ENCODE measurements at places on chromosomes 2 and 18.
A peak's percentile ranks its signal among the peaks of the same experiment; 100 is the strongest.

DNA sequence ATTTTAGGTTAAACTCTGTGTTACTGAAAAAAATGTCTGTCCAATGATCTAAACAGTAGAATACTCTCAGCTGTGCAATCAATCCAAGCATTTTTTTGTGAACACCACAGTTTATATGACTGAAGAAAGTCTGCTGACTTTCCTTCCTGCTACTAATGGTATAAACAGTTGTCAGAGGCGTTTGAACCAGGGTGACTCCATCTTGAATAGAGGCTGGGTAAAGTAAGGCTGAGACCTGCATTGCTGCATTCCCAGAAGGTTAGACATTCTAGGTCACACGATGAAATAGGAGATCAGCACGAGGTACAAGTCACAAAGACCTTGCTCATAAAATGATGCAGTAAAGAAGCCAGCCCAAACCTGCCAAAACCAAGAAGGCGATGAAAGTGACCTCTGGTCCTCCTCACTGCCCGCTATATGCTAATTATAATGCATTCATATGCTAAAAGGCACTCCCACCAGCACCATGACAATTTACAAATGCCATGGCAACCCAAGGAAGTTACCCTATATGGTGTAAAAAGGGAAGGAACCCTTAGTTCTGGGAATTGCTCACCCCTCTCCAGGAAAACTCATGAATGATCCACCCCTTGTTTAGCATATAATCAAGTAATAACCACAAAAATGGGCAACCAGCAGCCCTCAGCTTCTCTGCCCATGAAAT is 31.3 kb downstream of the POU3F3 start:
- no peak for DNase-seq

GRCh38 chr2:218859556-218859987 is at the start of gene WNT6:
TSS of gene WNT6 (plus strand) at chr2:218859805. CDS start at chr2:218860038, 233 bp downstream.
- peak; percentile 80 for DNase-seq

DNA sequence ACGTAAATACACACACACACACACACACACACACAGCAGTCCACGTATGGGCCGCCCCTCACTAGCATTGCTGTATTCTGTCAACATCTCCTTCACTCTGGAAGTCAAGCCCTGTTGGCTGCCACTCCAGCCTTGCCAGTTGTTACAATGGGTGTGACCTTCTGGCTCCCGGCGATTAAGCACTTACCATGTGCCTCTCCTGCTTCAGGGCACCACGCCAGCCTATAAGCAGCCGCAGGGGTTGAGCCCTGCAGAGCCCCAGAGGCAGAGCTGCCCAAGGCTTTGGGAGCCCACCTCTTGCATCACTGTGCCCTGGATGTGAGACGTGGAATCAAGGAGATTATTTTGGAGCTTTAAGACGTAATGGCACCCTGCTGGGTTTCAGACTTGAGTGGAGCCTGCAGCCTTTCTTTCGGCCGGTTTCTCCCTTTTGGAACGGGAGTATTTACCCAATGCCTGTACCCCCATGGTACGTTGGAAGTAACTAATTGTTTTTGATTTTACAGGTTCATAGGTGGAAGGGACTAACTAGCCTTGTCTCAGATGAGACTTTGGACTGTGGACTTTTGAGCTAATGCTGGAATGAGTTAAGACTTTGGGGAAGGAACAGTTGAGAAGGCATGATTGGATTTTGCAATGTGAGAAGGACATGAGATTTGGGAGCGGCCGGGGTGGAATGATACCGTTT is 54.5 kb upstream of the ROCK2 start:
- DNase-seq: peak; percentile 19

DNA sequence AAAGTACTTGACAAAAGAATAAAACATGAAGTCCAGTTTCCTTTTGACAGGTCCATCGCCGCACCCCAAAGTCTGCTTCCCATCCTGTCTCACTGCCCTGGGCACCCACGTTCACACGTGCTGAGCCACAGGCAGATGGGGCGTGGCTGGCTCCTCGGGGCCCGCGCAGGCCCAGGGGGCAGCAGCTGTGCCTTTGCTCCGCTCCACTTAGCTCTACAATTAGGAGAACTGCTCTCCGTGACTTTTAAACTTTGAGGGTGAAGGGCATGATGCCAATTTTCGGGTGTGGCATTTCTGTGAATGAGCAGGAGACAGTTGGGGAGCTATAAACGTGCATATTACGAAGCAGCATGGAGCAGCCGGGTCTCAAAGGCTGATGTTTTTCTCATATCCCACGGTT is 152.4 kb downstream of the TDRD15 start:
- DNase-seq: no peak

All from neural progenitor cell (in vitro differentiated cells).